GM23338 (cell line): ENCODE measurements at places on chromosomes 6 and 20. TPM values are rescaled to one million over a fixed set of nuclear protein-coding genes. Genes with fewer than 3 reads are reported as not detected.

The SLC22A23 gene
- total RNA-seq, result 38.3 TPM in 2 replicates

- DNase-seq, result peak; percentile 81
- H3K27ac ChIP-seq, result peak within 1 kb of the TSS; percentile 96
- H3K27me3 ChIP-seq, result no peaks in the 10 kb centered on the region
- H3K4me3 ChIP-seq, result peak within 1 kb of the TSS; percentile 86
- H3K36me3 ChIP-seq, result no peaks in the 10 kb centered on the region
Measured at GRCh38 chr6:75601304-75602245, at the start of gene SENP6. TSS of gene SENP6 (plus strand) at chr6:75601880. CDS start at chr6:75602525, 645 bp downstream.

The RFX6 gene
- total RNA-seq, result 0.31 and 0.35 TPM in 2 replicates

The THBD gene
- total RNA-seq, result 0.58 and 0.97 TPM in 2 replicates

DNA sequence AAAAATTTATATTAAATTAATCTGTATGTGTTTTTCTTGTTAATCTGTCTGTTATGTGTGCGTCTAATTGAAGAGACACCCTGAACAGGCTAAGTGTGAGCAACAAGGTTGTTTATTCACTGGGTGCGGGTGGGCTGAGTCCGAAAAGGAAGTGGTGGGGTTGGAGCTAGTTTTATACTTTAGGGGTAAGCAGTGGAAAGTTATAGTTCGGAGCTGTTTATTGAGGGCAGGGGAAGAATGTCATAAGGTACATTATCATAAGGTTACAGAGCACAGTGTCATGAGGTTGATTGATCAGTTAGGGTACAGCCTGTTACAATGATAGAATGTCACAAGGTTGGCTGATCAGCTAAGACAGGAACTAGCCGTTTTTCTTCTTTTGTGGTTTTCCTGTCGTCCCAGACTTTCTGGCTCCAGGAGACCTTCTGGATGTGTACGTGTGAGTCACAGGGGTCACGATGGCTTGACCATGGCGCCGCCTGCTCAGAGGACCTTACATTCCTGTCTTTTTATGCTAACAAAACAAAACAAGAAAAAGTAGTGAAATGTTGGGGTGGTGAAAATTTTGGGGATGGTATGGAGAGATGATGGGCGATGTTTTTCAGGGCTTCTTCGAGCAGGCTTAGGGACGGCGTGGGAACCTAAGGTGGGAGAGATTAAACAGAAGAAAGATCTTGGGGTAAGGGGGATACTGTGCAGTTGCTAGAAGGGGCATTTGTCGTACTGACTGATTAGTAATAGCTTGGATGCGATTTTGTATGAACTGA lies 754.0 kb upstream of the ADGRB3 start:
- peaks cover 4% of the 10 kb centered on the region; the same call in 1 of the 2 replicates for H3K4me1 ChIP-seq
- no peak for DNase-seq
- H3K36me3 ChIP-seq, result 0 out of 2 replicates have a peak, but pooled peaks cover 4% of the 10 kb centered on the region
- no peak overlapping the region for H3K27ac ChIP-seq

GRCh38 chr6:108712946-108713345 lies 135.3 kb upstream of the ARMC2 start:
- H3K36me3 ChIP-seq, result no peaks in the 10 kb centered on the region
- H3K27ac ChIP-seq, result no peak overlapping the region
- 0 out of 2 replicates have a peak, but pooled peaks cover 7% of the 10 kb centered on the region for H3K4me1 ChIP-seq
- H3K27me3 ChIP-seq, result no peaks in the 10 kb centered on the region
- no peak overlapping the region for H3K4me3 ChIP-seq

DNA sequence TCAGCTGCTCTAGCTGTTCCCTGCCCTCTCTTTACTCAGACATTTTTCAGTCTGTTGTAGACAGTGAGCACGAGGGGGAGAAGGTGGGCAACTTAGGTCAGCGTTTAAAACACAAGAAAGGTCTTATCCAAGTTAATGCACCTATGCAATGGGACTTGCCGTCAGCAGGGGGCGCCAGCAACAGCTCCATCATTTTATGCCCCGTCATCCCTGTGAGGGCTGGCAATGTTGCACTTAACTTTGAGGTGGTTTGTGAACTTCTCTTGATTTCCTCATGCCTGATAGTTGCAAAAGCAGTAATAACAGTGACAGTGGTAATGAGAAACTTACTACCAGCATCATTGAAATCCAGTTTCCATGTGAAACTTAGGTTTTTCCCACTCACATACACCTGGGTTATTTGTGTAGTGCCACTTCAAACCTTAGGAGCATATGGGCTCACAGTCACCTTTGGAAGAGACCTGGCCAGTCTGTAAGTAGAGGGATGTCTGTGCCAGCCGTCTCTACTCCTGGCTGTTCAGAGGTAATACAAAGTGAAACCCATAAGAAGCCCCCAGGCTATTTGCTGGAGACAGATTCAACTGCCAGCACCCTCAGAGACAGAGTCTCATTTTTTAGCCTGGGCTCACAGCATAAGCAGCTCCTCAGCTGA lies 44.9 kb upstream of the ID1 start:
- no peak overlapping the region for H3K4me3 ChIP-seq
- peak; percentile 92 for DNase-seq
- no peaks in the 10 kb centered on the region for H3K27me3 ChIP-seq
- peaks cover 8% of the 10 kb centered on the region; the same call in 1 of the 2 replicates for H3K4me1 ChIP-seq
- peak overlapping the region; percentile 90 for H3K27ac ChIP-seq
- H3K36me3 ChIP-seq, result peaks cover 59% of the 10 kb centered on the region

DNA sequence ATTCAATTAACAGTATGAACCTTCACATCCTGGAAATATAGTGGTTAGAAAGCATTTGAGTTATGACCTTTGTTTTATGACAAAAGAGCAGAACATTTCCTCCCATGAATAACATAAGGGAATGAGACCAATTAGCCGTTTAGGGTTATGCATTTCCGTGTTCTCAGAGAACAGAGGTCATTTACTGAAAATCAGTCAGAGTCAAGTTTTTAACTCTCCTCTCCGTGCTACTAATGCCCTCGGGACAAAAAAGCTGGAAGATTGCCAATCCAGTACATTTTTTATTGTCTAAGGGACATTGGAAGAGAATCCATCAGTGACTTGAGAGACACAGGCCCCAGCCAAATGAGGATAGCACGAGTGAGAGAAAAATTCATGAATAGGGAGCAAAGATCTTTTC lies 632.7 kb downstream of the RFPL4B start:
- no peak overlapping the region for H3K27ac ChIP-seq
- peaks cover 3% of the 10 kb centered on the region; the same call in 1 of the 2 replicates for H3K4me1 ChIP-seq
- no peaks in the 10 kb centered on the region for H3K36me3 ChIP-seq
- no peak for DNase-seq
- H3K4me3 ChIP-seq, result no peak overlapping the region
